ENCODE measurements at places on chromosomes 1 and 21. TPM values are rescaled to one million over a fixed set of nuclear protein-coding genes. Genes with fewer than 3 reads are reported as not detected.
A peak's percentile ranks its signal among the peaks of the same experiment; 100 is the strongest.

Gene DMRTB1
- total RNA-seq, result 51.8 TPM

Gene IQGAP3
- 13.4 TPM for total RNA-seq

Gene KLHDC9
- total RNA-seq, result 55.8 TPM

Gene RYR2
- total RNA-seq, result 9.5 TPM

Gene ZFYVE9
- 51.3 TPM for total RNA-seq

Gene NT5C1A
- 3.2 TPM for total RNA-seq

Gene PKP1
- 0.63 TPM for total RNA-seq

Gene MXRA8
- 60.2 TPM for total RNA-seq

Gene OLIG2
- not detected for total RNA-seq

GRCh38 chr1:242886137-242886536 is 361.6 kb upstream of the PLD5 start:
- H3K4me3 ChIP-seq, result no peak overlapping the region
- H3K27me3 ChIP-seq, result no peaks in the 10 kb centered on the region
- DNase-seq, result no peak
- H3K4me1 ChIP-seq, result peaks cover 5% of the 10 kb centered on the region
- H3K36me3 ChIP-seq, result no peaks in the 10 kb centered on the region
- no peak overlapping the region for H3K27ac ChIP-seq

- H3K4me1 ChIP-seq, result peaks cover 7% of the 10 kb centered on the region
- H3K27me3 ChIP-seq, result no peaks in the 10 kb centered on the region
- no peaks in the 10 kb centered on the region for H3K36me3 ChIP-seq
Measured at GRCh38 chr1:111030590-111030989, 66.9 kb upstream of the LRIF1 start.

DNA sequence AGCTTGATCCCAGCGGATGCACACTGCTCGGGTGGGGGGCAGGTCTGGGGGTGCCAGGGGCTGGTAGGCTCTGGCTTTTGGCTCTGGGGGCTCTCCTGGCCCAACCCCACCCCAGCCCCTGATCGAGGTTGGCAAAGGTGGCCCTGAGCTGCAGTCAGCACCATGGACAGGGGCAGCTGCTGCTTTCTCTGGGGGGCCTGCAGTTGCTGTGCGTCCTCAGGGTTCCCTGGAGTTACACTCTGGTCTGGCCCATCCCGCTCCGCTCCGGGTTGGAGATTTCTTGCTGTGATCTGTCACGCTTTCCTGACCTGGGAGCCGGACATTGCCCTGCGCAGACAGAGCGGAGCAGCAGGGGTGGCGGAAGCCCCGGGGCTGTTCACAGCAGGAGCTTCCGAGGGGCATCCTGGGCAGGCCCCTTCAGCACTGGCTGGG is 8.0 kb upstream of the PLCH2 start:
- H3K4me3 ChIP-seq, result no peak overlapping the region
- H3K27ac ChIP-seq, result no peak overlapping the region
- no peaks in the 10 kb centered on the region for H3K27me3 ChIP-seq
- DNase-seq, result peak; percentile 47
- no peaks in the 10 kb centered on the region for H3K36me3 ChIP-seq
- H3K4me1 ChIP-seq, result peaks cover 3% of the 10 kb centered on the region

DNA sequence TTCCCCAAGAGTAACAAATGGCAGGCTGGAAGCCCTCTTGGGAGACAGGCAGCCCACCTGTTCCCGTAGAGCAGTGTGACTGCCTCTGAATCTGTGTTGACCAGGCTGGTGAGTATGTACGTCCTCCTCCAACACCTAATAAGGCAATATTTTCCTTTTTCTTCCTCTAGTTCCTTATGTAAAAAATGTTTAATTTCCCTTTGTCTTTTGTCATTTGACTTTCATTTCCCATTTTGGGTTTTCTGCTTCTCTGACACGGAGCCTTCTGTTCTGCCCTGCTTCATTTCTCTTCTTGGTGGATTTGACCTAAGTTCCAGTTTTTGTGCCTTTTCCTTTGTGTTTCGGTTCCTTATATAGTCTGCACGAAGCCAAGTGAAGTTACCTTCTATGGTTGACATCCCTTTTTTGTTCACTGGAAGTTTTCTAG is 65.8 kb upstream of the ATF3 start:
- DNase-seq, result no peak
- no peaks in the 10 kb centered on the region for H3K36me3 ChIP-seq
- no peaks in the 10 kb centered on the region for H3K27me3 ChIP-seq
- no peaks in the 10 kb centered on the region for H3K4me1 ChIP-seq
- no peak overlapping the region for H3K27ac ChIP-seq
- no peak overlapping the region for H3K4me3 ChIP-seq

GRCh38 chr1:35844826-35845225 is 37.0 kb downstream of the AGO4 start:
- no peak for DNase-seq
- no peak overlapping the region for H3K4me3 ChIP-seq
- peak overlapping the region; percentile 62 for H3K27ac ChIP-seq
- no peaks in the 10 kb centered on the region for H3K27me3 ChIP-seq

- no peak overlapping the region for H3K27ac ChIP-seq
- peak; percentile 40 for DNase-seq
- no peak overlapping the region for H3K4me3 ChIP-seq
- no peaks in the 10 kb centered on the region for H3K36me3 ChIP-seq
- peaks cover 26% of the 10 kb centered on the region for H3K4me1 ChIP-seq
Measured at GRCh38 chr1:156709757-156710489, 4.5 kb upstream of the CRABP2 start.

- H3K27ac ChIP-seq, result no peak overlapping the region
- H3K4me3 ChIP-seq, result no peak overlapping the region
- H3K27me3 ChIP-seq, result no peaks in the 10 kb centered on the region
- peaks cover 7% of the 10 kb centered on the region for H3K4me1 ChIP-seq
- no peak for DNase-seq
- H3K36me3 ChIP-seq, result no peaks in the 10 kb centered on the region
Measured at GRCh38 chr21:38821248-38821647, 15.5 kb downstream of the ETS2 start.

DNA sequence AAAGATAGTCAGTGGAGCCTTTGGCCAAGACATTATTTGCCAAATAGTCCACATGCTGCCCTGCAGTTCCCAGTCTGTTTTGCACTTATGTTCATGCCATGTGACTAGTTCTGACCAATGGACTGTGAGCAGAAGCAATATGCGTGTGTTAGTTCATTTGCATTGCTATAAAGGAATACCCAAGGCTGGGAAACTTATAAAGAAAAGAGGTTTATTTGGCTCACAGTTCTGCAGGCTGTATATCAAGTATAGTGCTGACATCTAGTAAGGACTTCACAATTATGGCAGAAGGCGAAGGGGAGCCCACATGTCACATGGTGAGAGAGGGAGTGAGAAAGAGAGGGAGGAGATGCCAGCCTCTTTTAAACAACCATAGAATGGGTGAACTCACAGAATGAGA is 193.3 kb downstream of the PTPRU start:
- H3K4me3 ChIP-seq, result no peak overlapping the region
- H3K4me1 ChIP-seq, result no peaks in the 10 kb centered on the region
- H3K27me3 ChIP-seq, result no peaks in the 10 kb centered on the region
- no peaks in the 10 kb centered on the region for H3K36me3 ChIP-seq
- DNase-seq, result no peak

DNA sequence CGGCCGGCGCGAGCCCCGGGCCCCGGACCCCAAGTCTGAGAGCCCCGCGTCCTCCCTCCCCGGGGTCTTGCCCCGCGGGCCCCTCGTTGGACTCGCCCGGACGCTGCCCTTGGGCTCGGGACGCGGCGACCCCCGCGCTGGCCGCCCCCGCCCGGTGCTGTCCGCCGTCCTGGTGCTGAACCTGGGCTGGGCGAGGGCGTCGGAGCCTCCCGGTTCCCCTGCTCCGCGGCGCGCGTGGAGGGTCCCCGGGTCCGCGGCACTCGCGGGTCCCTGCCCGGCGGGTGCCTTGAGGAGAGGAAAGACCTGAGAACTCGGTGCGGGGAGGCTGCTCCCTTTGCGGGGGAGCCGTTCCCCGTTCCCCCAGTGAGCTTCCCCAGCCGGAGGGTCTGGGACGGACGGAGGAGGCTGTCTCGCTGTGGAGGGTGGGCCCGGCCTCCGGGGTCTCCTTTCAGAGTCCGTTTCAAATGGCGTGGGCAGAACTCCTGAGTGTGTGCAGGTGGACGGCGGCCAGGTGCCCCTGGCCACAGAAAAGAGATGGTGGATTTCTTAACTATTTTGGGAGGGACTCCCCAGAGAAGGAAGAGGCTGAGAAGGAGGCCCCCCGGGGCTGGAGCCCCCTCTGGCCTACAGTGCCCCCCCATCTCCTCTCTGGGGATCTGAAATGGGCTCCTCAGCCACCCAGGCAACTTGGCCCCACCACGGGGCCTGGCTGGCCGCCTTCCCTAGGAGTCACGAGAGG is 595 bp downstream of the GABRD start:
- H3K4me3 ChIP-seq, result peak overlapping the region; percentile 43
- no peaks in the 10 kb centered on the region for H3K4me1 ChIP-seq
- no peaks in the 10 kb centered on the region for H3K27me3 ChIP-seq
- no peaks in the 10 kb centered on the region for H3K36me3 ChIP-seq
- DNase-seq, result no peak

- no peak for DNase-seq
- H3K27me3 ChIP-seq, result no peaks in the 10 kb centered on the region
- H3K27ac ChIP-seq, result no peak overlapping the region
- no peaks in the 10 kb centered on the region for H3K4me1 ChIP-seq
- no peak overlapping the region for H3K4me3 ChIP-seq
Measured at GRCh38 chr1:63454269-63454668, 68.8 kb downstream of the ITGB3BP start.

DNA sequence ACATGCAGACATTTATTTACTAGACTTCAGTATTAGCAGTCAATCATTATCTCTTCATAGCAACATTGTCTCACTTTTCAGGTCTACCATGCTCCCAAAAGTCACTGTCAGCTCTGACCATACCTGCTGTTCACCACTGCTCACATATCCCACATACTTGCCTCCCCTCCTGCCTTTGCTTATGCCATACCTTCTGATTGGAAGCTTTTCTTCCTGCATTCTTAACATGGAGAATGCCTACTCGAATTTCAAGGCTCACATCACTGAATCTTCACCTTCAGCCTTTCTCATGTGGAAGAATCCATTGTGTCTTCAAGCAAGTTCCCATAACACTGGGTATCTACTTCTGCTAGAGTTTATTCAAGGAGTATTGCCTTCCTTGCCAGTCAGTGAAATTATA is 135.4 kb downstream of the NTNG1 start:
- no peaks in the 10 kb centered on the region for H3K4me1 ChIP-seq
- H3K4me3 ChIP-seq, result no peak overlapping the region
- no peak overlapping the region for H3K27ac ChIP-seq
- no peak for DNase-seq
- H3K27me3 ChIP-seq, result no peaks in the 10 kb centered on the region

- peaks cover 3% of the 10 kb centered on the region for H3K4me1 ChIP-seq
- no peaks in the 10 kb centered on the region for H3K36me3 ChIP-seq
- DNase-seq, result no peak
- H3K4me3 ChIP-seq, result peak overlapping the region; percentile 56
Measured at GRCh38 chr21:16070207-16070651, 340.4 kb downstream of the USP25 start.

- no peak for DNase-seq
- H3K4me1 ChIP-seq, result no peaks in the 10 kb centered on the region
- H3K4me3 ChIP-seq, result no peak overlapping the region
Measured at GRCh38 chr1:72271555-72272085, 10.7 kb downstream of the NEGR1 start.

DNA sequence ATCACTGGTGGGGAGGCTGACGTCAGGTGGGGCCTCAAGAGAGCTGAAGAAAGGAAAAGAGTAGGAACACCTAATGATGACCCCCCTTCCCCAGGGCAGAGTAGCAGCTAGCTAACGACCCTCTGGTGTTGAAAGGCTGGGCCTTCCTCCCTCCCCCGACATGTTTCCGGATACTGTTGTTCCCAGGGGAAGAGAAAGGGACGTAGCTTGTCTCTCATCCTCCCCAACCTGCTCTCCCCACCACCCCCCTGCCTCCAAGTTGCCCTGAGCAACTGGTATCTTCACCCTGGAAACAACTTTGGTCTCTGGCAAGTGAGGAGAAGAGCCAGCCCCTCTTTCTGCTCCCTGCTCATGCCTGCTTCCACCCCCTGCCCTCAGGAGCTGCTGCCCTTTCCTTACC is 2.4 kb downstream of the SEMA6C start:
- H3K4me1 ChIP-seq, result peaks cover 36% of the 10 kb centered on the region
- no peaks in the 10 kb centered on the region for H3K27me3 ChIP-seq
- no peaks in the 10 kb centered on the region for H3K36me3 ChIP-seq
- peak overlapping the region; percentile 60 for H3K27ac ChIP-seq
- H3K4me3 ChIP-seq, result no peak overlapping the region

GRCh38 chr1:161921990-161922389 is 101.7 kb downstream of the OLFML2B start:
- H3K27me3 ChIP-seq, result no peaks in the 10 kb centered on the region
- no peak overlapping the region for H3K27ac ChIP-seq
- H3K36me3 ChIP-seq, result no peaks in the 10 kb centered on the region
- H3K4me1 ChIP-seq, result no peaks in the 10 kb centered on the region
- no peak overlapping the region for H3K4me3 ChIP-seq
- no peak for DNase-seq

DNA sequence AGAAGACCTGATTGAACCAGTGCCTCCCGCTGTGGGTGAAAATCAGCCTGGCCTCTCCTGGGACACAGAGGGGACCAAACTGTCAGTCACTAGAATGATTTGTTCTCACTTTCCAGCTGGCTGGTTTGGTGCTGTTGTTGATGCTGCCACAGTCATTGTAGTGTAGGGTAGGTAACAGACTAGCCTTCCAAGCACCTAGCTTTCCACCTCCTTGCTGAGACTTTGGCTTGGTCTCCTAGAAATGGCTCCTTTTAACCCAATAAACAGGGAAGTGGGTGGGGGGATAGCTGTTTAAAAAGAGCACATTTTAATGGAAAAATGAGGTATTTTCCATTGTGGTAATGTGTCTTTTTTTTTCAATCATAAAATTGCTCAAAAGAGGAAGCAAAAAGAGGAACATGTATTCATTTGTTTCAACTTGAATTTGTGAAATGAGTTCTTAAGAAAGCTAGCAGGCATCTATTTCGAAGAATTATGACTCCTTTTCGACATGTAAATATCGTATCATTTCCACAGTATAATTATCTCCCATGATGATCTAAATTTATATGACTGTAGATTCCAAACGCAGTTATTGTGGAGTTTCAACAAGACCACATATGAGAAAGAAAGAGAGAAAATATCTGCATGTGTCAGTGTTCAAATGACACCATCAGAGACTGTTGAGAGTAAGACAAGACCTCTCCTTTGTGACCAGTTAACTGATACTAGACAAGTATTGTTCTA is 190.1 kb downstream of the HLX start:
- no peak overlapping the region for H3K27ac ChIP-seq
- H3K4me1 ChIP-seq, result no peaks in the 10 kb centered on the region
- DNase-seq, result no peak
- no peaks in the 10 kb centered on the region for H3K27me3 ChIP-seq
- H3K36me3 ChIP-seq, result no peaks in the 10 kb centered on the region

DNA sequence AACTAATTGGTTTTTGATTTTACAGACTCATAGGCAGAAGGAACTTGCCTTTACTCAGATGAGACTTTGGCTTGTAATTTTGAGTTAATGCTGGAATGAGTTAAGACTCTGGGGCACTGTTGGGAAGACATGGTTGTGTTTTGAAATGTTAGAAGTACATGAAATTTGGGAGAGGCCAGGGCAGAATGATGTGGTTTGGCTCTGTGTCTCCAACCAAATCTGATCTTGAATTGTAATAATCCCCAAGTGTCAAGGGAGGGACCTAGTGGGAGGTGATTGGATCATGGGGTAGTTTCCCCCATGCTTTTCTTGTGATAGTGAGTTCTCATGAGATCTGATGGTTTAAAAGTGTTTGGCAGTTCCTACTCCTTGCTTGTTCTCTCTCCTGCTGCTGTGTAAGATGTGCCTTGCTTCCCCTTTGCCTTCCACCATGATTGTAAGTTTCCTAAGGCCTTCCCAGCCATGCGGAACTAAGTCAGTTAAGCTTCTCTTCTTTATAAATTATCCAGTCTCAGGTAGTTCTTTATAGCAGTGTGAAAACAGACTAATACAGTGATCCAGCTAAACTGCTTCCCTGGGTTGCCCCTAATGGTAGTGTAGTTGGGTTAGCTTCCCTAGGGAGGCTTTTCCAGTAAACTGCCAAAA is 10.2 kb downstream of the CPT2 start:
- no peak overlapping the region for H3K4me3 ChIP-seq
- no peaks in the 10 kb centered on the region for H3K36me3 ChIP-seq
- H3K27ac ChIP-seq, result no peak overlapping the region
- no peaks in the 10 kb centered on the region for H3K27me3 ChIP-seq

Data from testis (tissue), 5 donors.